Body of pancreas (tissue), 4 donors: ENCODE measurements at places on chromosomes 5 and 9.

DNA sequence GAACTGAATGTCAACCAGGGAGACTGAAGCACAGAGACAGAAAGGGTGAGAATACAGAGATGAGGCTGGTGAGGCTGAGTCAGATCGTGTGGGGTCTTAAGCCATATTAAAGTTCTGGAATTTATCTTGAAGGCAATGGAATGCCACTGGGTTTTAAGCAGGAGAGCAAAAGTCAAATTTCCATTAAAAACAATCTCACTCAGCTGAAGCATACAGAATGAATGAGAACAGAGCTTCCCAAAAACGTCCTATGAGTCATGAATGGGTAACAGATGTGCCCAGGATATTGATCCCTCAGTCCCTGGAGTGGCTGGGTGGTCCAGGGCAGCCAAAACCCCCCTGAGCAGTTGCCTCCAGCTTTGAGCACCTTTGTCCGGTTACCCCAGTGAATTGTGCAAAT, 44.9 kb downstream of the PFDN1 start:
- no peaks in the 10 kb centered on the region for H3K36me3 ChIP-seq
- no peak overlapping the region for H3K4me3 ChIP-seq
- no peaks in the 10 kb centered on the region for H3K27me3 ChIP-seq
- no peak for DNase-seq
- H3K27ac ChIP-seq: no peak overlapping the region
- H3K4me1 ChIP-seq: peaks cover 22% of the 10 kb centered on the region

DNA sequence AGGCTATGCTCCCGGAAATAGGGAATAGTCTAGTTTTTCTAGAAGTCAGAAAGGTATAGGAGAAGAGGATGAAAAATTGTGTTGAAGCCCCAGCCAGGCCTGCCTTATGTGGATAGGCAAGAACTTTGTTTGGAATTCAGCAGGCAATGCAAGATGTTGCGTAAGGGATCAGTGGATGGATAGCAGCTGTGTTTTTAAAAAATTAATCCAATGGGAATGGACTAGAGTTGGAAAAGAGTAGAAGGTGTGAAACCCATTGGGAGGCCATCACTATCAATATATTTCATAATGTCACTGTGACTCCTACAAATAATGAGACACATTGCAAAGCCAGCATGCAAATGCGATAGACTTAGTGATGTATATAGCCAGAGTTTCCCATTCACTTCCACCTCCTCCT, 281.9 kb downstream of the MARCHF11 start:
- H3K4me1 ChIP-seq: no peaks in the 10 kb centered on the region
- no peaks in the 10 kb centered on the region for H3K36me3 ChIP-seq
- H3K27ac ChIP-seq: no peak overlapping the region
- no peak overlapping the region for H3K4me3 ChIP-seq
- DNase-seq: no peak
- no peaks in the 10 kb centered on the region for H3K27me3 ChIP-seq

DNA sequence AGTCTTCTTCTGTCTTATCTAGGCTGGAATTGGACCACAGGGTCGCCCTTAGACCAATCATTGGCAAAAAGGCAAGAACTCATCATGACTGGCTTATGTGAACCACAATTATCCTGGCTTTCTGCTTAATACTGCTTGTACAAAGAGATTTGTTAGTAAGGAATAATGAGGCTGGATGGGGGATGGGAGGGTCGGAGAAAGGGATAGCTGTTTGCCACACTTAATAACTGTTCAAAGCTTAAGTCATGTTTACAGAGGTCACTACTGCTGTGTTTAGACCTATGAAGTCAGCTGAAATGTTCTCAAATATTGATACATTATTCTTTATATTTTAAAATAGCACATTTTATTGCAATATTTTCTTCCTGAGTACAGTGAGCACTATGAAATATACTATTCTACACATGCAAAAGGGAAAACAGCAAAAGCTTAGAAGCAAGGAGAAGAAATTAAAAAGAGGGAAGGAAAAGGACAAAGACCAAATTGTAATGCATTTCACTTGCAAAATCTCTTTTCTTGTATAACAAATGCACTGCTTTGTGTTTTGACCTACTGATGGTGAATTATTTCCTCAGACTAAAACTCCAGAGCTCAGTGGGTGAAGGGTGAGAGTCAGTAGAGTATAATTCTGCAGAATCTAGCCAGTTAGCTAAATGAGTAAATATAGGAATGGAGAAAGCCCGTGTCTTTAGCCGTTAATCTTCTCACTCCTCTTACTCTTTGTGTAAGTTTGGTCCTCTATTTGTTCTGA, 404.9 kb upstream of the ZNF608 start:
- H3K4me1 ChIP-seq: no peaks in the 10 kb centered on the region
- no peaks in the 10 kb centered on the region for H3K27me3 ChIP-seq
- no peak overlapping the region for H3K27ac ChIP-seq
- no peak for DNase-seq

- H3K4me3 ChIP-seq: no peak overlapping the region
- peaks cover 8% of the 10 kb centered on the region for H3K4me1 ChIP-seq
- H3K27ac ChIP-seq: peak overlapping the region; percentile 64
- H3K36me3 ChIP-seq: no peaks in the 10 kb centered on the region
Observed at GRCh38 chr9:38227656-38228055, 158.6 kb upstream of the SHB start.

DNA sequence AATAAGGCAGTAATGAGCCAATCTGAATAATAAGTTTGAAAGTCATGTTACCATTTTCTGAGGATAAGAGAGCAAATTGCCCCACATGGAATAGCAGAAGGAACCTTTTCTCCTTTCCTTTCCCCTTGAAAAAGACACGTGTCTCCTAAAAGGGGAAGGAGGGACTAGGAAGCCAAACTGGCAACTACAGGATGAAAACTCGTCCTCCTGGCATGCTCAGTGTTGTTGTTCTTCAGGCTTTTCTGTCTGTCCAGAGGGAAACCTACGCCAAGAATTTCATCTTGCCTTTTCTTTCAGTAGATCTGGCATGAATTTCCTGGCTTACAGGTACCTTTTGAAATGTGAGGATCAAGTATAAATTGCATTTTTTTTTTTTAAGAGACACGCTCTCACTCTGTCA, 355.9 kb upstream of the TLE4 start:
- no peaks in the 10 kb centered on the region for H3K36me3 ChIP-seq
- no peaks in the 10 kb centered on the region for H3K27me3 ChIP-seq
- DNase-seq: no peak
- H3K4me3 ChIP-seq: no peak overlapping the region

DNA sequence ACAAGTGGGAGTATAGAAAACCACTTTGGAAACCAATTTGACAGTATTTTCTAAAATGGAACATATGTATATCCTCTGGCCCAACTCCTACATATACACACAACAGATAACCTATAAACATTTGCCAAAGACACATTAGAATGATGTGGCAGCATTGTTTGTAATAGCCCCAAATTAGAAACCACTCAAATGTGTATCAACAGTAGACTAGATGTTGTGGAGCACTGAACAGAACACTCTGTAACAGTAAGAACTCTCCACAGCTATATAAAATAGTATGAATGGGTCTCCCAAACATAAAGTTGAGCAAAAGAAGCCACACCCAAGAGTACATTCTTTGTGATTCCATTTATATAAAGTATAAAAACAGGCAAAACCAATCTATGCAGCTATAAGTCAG, 6.1 kb downstream of the ZNF622 start:
- H3K4me3 ChIP-seq: no peak overlapping the region
- peaks cover 9% of the 10 kb centered on the region for H3K36me3 ChIP-seq
- H3K27me3 ChIP-seq: no peaks in the 10 kb centered on the region
- no peak for DNase-seq
- H3K27ac ChIP-seq: no peak overlapping the region
- H3K4me1 ChIP-seq: peaks cover 94% of the 10 kb centered on the region

DNA sequence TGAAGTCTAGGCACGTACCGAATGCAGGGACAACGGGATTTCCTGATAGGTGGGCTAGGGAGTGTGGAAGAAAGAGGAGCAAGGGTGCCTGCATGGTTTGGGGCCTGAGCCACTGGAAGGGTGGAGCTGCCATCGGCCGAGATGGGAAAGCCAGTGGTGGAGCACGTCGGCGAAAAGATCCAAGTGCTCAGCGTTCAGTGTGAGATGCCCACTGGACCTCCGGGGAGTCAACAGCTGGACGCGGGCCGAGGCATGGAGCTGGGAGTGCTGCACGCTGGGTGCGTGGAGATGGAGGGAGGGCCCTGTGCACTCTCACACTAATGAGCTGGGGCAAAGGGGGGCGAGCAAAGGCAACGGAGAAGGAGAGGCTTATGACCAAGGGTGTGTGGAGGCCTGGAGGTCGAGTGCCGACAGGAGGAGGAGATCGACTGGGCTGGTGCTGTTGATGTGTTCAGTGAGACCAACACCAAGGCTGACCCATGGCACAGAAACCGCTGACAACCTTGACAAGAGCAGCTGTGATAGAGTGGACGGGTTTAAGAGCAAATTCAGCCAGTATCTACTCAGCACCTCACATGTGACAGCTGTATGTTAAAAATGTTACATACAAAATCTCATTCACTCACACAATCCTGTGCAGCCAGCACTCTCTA, 85.7 kb downstream of the STK10 start:
- no peak overlapping the region for H3K4me3 ChIP-seq
- H3K27ac ChIP-seq: no peak overlapping the region
- H3K27me3 ChIP-seq: no peaks in the 10 kb centered on the region
- H3K4me1 ChIP-seq: peaks cover 16% of the 10 kb centered on the region
- H3K36me3 ChIP-seq: no peaks in the 10 kb centered on the region
- no peak for DNase-seq

- H3K27ac ChIP-seq: no peak overlapping the region
- H3K27me3 ChIP-seq: no peaks in the 10 kb centered on the region
- DNase-seq: no peak
- no peak overlapping the region for H3K4me3 ChIP-seq
Observed at GRCh38 chr5:96683810-96684209, 21.6 kb downstream of the CAST start.

DNA sequence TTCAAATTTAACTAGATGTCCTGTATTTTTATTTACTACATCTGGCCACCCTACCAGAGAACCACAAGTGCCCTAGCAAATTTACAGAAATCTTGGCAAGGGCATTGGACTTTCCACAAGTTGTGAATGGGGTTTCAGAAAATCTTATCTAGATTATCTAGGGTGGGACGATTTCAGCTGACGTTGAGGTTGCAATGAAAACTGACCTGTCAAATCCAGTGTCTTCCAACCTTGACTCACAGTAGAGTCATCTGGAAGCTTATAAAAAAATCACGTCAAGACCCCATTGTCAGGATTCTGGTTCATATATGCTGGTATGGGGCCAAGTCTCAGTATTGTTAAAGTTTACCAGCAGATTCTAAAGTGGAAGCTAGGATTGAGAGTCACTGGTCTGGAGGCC, 109.6 kb upstream of the ACTBL2 start:
- no peaks in the 10 kb centered on the region for H3K27me3 ChIP-seq
- no peak overlapping the region for H3K4me3 ChIP-seq
- DNase-seq: no peak
- H3K36me3 ChIP-seq: no peaks in the 10 kb centered on the region
- H3K4me1 ChIP-seq: no peaks in the 10 kb centered on the region
- no peak overlapping the region for H3K27ac ChIP-seq

GRCh38 chr5:29134418-29134817, 2059.1 kb upstream of the CDH6 start:
- no peak overlapping the region for H3K27ac ChIP-seq
- no peaks in the 10 kb centered on the region for H3K27me3 ChIP-seq

DNA sequence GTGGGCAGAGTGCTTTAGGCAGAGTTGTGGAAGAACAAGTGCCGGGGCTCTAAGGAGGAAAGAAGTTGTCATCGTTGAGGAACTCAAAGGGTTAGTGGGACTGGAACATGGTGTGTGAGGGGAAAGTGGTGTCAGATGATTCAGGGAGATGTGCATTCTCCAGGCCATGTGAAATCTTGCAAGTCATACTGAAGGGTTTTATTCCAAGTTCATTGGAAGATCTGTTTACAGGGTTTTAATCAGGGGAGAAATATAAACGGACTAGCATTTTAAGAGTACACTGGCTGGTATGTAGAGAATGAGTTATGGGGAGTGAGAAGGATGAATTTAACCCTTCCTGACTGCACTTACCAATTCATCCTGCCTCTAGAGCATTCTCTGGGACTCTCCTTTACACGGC, 49.3 kb downstream of the NR2F1 start:
- no peak overlapping the region for H3K27ac ChIP-seq
- H3K4me1 ChIP-seq: no peaks in the 10 kb centered on the region
- no peaks in the 10 kb centered on the region for H3K27me3 ChIP-seq
- no peak for DNase-seq
- H3K4me3 ChIP-seq: no peak overlapping the region

GRCh38 chr9:101376111-101376848, 8.5 kb downstream of the BAAT start:
- H3K36me3 ChIP-seq: no peaks in the 10 kb centered on the region
- no peaks in the 10 kb centered on the region for H3K4me1 ChIP-seq
- no peak overlapping the region for H3K27ac ChIP-seq
- DNase-seq: no peak

- peak; percentile 42 for DNase-seq
- H3K27me3 ChIP-seq: no peaks in the 10 kb centered on the region
- H3K4me1 ChIP-seq: peaks cover 14% of the 10 kb centered on the region
- no peak overlapping the region for H3K27ac ChIP-seq
Observed at GRCh38 chr5:110354311-110354710, 372.2 kb downstream of the TMEM232 start.

DNA sequence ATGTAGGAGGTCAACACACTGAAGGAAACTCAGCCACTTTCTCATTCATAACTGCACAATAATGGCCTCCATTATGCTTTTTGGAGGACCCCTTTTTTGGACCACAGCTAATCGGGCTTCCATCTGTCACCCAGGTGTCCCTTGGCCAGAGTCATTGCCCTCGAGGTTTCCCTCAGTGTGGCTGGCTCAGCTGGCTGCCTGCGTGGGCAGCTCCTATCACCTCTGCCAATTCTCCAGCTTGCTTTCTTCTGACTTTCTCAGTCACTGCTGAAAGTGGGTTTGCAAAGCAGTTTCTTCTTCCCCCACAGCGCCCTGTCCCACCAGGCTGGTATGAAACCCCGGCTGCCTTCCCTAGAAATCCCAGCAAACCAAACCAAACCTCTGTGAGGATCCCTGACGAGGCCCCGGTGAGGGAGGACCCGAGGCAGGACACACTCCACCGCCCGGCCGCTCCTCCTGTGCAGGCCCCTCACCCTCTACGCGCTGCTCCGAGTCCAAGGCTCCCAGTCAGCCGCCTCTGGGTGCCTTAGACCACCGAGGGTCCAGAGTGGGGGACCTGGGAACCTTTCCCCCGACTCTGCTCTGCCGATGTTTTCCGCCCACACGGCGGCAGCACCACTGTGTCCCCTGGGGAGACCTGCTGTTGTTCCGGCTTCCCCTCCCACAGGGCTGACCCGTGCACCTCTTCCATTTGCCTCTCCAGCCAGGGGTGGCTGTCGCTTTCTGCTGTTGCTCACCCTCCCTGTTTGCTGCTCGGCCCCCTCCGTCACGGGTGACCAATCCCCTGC, 109.5 kb downstream of the TENT4A start:
- DNase-seq: no peak
- no peak overlapping the region for H3K4me3 ChIP-seq
- H3K36me3 ChIP-seq: no peaks in the 10 kb centered on the region
